ENCODE measurements at places on chromosomes 16 and 17.

- peaks cover 90% of the 10 kb centered on the region for H3K27me3 ChIP-seq
- peak; percentile 53 for DNase-seq
- H3K4me1 ChIP-seq: no peaks in the 10 kb centered on the region
- no peak overlapping the region for H3K4me3 ChIP-seq
- H3K36me3 ChIP-seq: no peaks in the 10 kb centered on the region
Observed at GRCh38 chr16:2194852-2195321, 1.5 kb downstream of the CASKIN1 start.

GRCh38 chr17:20920815-20921199, 122.0 kb downstream of the USP22 start:
- H3K4me3 ChIP-seq: no peak overlapping the region
- no peaks in the 10 kb centered on the region for H3K36me3 ChIP-seq
- no peak for DNase-seq
- no peak overlapping the region for H3K27ac ChIP-seq
- H3K4me1 ChIP-seq: peaks cover 8% of the 10 kb centered on the region

GRCh38 chr16:16108759-16109158, 114.5 kb downstream of the ABCC6 start:
- H3K36me3 ChIP-seq: no peaks in the 10 kb centered on the region
- no peaks in the 10 kb centered on the region for H3K4me1 ChIP-seq

DNA sequence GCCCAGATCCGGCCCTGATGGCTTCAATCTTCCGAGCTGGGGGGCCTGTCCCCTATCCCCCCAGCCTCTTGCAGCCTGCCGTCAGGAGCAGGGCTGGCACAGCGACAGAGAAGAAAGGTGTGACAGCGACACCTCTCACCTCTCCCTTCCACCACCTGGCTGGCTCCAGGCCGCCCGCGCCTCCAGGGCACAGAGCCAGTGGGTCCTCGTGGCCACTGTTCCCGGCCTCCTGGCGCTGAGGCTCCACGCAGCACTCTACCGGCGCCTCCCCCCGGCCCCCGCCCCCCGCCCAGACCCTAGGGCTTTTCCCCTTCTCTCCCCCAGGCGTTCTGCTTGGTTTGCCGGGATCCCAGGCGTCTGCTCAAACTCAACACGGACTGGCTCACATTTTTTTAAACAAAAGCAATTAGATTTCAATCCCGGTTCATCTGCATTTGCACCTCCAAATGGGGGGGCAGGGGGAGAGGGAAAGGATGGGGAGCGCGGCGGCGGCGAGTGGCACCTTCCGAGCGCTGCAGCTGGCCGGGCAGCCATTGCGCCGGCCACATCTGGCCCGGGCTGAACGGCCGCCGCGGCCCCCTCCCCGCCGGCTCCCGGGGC, 12.8 kb upstream of the CBX8 start:
- no peaks in the 10 kb centered on the region for H3K4me1 ChIP-seq
- no peak overlapping the region for H3K27ac ChIP-seq
- no peaks in the 10 kb centered on the region for H3K36me3 ChIP-seq
- DNase-seq: no peak
